Right ventricle myocardium superior (tissue), 1 donor: ENCODE measurements at places on chromosomes 6 and 20.

DNA sequence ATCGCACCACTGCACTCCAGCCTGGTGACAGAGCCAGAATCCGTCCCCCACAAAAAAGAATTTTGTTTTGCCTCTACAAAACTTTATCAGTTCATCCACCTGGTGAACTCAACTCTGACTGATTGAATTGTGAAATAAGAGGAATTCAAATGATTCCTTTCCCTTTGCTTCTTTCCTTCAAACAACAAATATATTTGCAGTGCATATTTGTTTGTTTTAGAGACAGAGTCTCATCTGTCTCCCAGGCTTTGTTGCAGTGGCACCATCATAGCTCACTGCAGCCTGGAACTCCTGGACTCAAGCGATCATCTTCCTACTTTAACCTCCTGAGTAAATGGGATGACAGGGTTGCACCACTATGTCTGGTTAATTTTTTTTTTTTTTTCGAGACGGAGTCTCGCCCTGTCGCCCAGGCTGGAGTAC, 23.2 kb upstream of the PIM1 start:
- no peak for DNase-seq

DNA sequence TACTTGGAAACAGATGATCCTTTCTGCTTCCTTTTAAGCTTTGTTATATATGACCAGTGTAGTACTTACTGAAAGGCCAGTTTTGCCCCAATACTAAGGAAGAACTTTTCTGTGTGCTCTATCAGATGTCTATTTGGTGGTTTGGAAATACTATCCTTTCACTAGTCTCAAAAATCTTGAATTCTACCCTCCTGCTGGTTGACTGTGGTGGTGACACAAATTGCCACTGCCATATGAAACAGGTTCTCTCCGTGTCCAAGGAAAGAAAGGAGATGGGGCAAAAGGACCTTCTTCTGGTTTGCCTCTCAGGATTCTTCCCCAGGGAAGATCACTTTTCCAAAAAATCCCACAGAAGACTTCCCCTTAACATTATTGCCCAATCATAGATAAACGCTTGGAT, 6.2 kb downstream of the GJE1 start:
- DNase-seq: no peak

- DNase-seq: peak; percentile 58
Measured at GRCh38 chr6:151239603-151240035, at the start of gene AKAP12. Gene AKAP12 (plus strand): TSS chr6:151239967. CDS start chr6:151240563, 596 bp downstream.

DNA sequence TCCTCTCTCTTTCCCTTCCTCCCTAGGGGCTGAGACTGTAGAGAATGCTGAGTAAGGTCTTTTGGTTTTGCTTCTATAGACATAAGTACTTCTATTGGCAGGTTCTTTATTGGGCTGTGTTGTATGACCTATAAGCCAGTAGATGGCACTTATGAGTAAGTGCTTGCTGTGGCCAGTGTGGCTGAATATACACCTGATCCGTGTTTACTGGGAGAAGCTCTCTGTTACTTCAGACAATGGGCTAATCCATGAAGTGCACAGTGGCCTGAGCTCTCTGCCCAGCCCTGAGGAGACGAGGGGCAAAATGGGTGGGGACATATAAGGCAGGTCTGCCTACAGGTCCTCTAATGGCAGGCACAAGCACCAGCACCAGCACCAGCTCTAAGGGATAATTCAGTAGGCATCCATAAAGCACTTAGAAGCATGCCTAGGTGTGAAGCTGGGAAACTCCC, 610.3 kb downstream of the RNF144B start:
- no peak for DNase-seq

- no peak for DNase-seq
Measured at GRCh38 chr20:50898475-50898874, 32.8 kb downstream of the ADNP start.

- DNase-seq: no peak
Measured at GRCh38 chr6:20811109-20811761, 277.0 kb downstream of the CDKAL1 start.

DNA sequence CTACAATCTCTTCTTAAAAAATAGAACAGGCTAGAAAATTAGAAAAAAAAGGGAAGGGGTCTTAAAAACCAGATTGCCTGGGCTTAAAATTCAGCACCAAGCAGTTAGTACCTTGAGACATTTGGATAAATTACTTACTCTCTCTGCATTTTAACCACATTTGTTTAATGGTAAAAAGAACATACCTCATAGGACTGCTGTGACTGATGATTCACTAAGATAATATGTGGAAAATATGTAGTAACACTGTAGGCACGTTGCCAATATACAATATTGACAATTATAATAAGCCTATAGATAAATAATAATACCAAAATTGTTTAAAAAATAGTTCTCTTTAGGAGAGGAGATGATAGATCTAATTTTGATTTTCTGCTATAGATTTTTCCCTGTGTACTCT, 750.4 kb downstream of the TENT5A start:
- no peak for DNase-seq

- DNase-seq: no peak
Measured at GRCh38 chr6:158142789-158143188, 25.3 kb downstream of the SERAC1 start.
